Stimulated activated CD8-positive, alpha-beta memory T cell treated with anti-CD3 and anti-CD28 coated beads, Interleukin-7, amount 100 ng/mL, for 24 hours (primary cell): ENCODE measurements at places on chromosomes 4 and X.

DNA sequence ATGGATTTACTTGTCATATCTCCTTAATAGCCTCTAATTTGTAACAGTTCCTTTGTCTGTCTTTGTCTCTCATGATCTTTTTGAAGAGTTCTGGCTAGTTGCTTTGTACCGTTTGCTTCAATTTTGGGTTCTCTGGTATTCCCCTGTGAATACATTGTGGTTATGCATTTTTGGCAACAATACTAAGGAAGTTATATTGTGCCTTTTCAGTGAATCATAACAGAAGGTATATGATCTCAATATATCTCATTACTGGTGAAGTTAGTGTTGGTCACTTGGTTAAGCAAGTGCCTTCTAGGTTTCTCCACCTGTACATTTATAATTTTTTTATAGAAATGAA lies 48.6 kb downstream of the DCLK2 start:
- DNase-seq: no peak

- DNase-seq: no peak
These were observed 344 bp downstream of the OR13H1 start for GRCh38 chrX:131544218-131544617.

DNA sequence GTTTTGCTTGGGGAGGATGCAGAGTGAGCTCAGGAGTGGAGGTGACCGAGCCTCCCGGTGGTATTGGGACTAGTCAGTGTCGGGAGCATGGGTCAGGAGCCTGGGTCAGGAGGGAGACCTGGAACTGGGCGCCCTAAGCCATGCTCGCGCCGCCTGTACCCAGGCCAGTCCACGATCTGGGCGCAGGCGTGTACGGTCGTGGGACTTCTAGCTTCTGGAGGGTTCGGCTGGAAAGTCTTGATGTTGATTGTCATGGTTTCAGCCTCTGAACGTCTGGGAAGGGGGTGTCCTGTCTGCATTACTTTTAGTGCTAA lies 244 bp downstream of the EIF2S3 start:
- DNase-seq: no peak

GRCh38 chr4:15163284-15163645 lies 161.0 kb downstream of the CPEB2 start:
- no peak for DNase-seq

DNA sequence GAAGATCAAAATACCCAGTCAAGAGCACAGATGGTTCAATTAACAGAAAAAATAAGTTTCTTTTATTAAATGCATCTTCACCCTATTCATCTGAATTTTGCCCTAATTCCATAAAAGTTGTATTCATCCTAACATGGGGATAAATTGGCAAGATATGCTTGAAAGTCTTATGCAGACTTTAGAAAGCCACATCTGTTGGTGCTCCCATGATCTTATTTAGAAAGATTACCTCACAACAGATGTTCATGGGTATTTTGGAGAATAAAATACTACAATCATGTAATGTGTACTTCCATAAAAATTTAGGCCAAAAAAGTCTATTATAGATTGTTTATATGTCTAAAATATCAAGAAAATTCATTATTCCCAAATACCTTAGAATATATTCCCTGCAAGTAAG lies 510.3 kb downstream of the TECRL start:
- no peak for DNase-seq

DNA sequence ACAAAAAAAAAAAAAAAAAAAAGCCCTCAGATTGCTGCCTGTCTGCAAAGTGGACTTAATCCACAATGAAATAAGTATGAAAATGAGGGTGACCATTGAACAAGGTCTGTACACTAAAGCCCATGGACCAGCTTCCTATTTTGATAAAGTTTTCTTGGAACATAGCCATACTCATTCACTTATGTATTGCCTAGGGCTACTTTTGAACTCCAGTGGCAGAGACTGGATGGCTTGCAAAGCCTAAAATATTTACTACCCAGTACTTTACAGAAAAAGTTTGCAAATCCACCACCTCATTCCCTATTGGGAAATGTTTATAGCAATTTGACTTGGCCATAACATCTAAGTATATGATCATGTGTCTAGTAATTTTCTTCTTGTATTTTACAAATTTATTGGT lies 481.7 kb downstream of the NAF1 start:
- no peak for DNase-seq

- no peak for DNase-seq
These were observed 49.6 kb downstream of the KIT start for GRCh38 chr4:54707406-54707805.

GRCh38 chr4:22593933-22594332 lies 78.1 kb upstream of the ADGRA3 start:
- DNase-seq: no peak

GRCh38 chr4:152014280-152014679 lies 253.5 kb upstream of the GATB start:
- no peak for DNase-seq

DNA sequence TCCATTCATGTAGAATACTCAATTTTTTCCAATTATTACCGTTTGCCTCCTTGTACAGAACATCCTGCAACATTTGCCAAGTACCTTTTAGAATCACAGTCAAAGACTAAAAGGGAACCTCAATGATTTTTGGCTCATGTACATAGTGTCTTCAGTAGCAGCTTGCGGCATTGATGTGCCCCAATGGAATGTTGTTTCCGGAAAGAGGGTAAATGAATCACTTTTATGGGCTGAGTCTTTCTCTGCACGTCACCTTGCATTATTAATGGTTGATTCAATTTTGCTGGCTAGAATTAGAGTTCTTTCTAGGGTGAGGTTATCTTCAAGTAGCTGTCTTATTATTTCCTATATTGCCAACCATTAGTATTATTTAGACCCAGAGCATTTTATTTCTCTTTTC lies 116.9 kb upstream of the GABRA2 start:
- DNase-seq: no peak

DNA sequence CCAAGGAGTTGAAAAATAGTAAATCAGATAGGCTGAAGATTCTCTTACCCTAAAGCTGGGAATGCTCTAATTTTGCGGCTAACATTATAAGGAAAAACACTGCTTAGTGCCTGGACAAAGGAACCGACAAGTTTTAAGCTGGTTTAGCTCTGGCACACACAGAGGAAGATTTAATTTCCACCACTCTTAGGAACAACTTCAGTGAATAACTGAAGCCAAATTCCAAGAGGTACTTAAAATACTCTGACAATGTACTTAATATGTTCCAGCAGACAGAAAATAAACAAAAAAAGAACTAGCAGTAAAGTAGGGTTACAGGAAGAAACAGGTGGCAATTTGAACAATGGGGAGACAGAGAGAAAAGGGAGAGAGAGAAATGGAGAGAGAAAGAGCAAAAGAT lies 340.8 kb upstream of the NDST4 start:
- DNase-seq: no peak

GRCh38 chr4:169084954-169085353 lies 74.9 kb upstream of the CBR4 start:
- DNase-seq: no peak

GRCh38 chrX:138742217-138742616 lies 30.7 kb upstream of the FGF13 start:
- no peak for DNase-seq

GRCh38 chr4:82898322-82899243 lies 2.0 kb upstream of the THAP9 start:
- DNase-seq: no peak
